ENCODE measurements at places on chromosomes 6 and 20. TPM values are rescaled to one million over a fixed set of nuclear protein-coding genes. Genes with fewer than 3 reads are reported as not detected.
A peak's percentile ranks its signal among the peaks of the same experiment; 100 is the strongest.

- no peak for DNase-seq
These were observed 150.4 kb downstream of the ZDHHC14 start for GRCh38 chr6:157531169-157531985.

DNA sequence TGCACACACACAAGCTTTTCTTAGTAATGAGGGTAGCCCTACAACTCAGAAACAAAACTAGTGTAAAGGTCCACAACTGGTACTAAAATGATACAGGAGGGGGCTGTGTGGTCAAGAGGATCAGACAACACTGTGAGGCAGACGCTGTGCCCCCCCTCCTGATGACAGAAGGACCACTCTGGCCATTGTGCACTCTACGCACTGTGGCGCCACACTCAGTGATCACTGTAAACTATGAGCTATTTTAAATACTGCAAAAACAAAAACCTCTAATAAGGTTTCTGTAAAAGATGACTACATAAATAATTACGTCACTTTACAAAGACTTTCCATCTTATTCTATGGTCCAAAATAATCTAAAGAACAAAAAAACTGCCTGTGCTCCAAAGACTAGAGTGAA, 96.1 kb downstream of the SLC23A2 start:
- DNase-seq = no peak

FOXQ1 gene
- not detected for polyA plus RNA-seq

DNA sequence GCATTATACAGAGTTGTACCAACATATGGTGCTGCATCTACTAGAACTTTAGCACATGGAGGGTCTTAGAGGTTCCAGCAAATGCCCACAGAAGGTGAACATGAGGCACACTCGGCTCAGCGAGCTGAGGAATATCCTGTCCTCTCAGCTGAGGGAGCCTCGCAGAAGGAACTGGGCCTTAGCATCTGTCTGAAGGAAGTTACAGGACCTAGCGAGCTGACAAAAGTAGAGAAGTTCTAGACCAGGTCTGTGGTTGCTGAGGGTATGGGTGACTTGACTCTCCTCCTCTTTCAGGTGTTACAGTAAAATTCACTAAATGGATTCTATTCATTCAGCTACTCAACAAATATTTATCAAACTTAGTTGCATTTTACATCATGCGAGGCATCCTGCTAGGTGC, 157.2 kb downstream of the ZDHHC14 start:
- DNase-seq = peak; percentile 67

GJA10 gene
- polyA plus RNA-seq = not detected

CD40 gene
- 215 TPM for polyA plus RNA-seq

DNA sequence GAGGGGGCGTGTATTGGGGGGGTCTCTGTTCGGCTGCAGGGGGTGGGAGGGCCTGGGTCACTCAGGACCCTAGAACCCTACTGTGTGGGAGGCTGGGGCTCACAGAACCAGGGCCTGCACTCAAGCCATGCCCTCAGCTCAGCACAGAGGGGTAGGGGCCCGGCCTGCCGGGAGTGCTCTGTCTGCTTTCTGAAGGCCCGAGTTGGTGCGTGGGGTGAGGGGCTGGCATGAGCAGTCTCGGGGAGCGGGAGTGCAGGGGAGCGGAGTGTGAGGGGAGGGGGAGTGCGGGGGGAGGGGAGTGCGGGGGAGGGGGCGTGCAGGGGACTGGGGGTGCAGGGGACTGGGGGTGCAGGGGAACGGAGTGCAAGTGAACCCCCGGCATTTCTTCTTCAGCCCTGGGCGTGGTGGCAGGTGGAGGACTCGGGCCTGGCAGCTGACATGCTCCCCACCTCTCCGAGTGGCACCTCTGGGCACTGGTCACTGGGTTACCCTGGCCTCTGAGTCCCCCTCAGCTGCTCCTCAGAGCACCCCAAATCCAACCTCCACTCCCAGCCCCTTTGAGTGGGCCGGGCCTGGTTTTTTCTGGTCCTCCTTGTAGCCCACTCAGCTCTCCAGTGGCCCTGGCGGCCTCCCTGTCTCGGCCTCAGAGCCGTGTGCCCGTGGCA, 1.0 kb downstream of the COL20A1 start:
- DNase-seq = no peak

CAGE1 gene
- 0.13 TPM for polyA plus RNA-seq

DNA sequence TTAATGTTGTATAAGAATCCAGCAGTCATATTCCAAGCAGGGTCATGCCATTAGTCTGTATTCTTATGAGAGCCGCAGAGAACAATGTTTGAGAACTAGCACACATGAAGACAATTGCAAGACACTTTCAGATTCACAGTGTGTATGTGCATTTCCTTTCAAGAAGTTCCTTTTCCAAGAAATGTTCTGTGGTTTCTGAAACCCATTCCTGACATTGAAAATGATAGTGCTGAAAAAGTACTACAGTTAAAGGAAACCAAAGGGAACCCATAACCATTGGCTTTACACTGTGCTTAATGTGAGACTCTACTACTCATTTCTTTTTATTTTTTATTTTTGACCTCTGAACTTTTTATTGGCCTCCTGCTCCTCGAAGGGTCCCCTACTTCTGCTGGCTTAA, 4.2 kb upstream of the CALHM6 start:
- DNase-seq = no peak

GRCh38 chr20:50253101-50253500, 62.5 kb downstream of the CEBPB start:
- no peak for DNase-seq

CGAS gene
- polyA plus RNA-seq = 5.1 TPM

STMND1 gene
- polyA plus RNA-seq = not detected

- no peak for DNase-seq
These were observed 42.5 kb downstream of the CD109 start for GRCh38 chr6:73738367-73739028.

DNA sequence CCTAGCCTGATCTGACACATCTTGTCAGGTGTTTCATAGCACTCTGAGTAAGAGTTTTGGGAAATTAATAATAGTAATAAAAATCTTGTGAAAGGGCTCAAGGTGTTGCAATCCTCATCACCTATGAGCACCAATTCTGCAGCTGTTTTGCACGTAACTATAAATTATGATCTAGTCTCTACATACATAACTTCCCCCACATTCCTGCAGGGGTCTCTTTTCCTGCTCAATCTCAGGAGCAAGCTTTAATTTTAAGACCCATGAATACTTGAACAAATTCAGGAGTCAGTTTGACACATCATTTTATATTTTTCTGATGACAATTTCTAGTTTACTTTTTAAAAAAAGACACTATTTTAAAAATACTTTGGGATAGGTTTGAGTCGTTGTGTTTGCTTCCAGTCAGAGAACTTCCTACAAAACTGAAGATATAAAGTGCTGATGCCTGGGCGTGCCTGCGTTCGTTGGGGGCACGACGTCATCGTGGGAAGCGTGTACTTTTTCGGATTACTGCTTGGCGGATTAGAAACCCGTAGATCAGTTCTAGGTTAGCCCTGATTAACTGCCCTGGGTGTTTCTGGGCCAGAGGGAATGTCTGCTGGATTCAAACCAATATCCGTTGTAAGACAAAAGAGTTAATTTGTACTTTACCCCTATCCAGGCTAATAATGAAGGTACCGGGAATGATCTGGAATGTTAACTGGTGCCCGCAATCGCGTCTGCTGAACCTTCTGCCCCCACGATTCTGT, 1.0 kb upstream of the E2F3 start:
- peak; percentile 57 for DNase-seq

DNA sequence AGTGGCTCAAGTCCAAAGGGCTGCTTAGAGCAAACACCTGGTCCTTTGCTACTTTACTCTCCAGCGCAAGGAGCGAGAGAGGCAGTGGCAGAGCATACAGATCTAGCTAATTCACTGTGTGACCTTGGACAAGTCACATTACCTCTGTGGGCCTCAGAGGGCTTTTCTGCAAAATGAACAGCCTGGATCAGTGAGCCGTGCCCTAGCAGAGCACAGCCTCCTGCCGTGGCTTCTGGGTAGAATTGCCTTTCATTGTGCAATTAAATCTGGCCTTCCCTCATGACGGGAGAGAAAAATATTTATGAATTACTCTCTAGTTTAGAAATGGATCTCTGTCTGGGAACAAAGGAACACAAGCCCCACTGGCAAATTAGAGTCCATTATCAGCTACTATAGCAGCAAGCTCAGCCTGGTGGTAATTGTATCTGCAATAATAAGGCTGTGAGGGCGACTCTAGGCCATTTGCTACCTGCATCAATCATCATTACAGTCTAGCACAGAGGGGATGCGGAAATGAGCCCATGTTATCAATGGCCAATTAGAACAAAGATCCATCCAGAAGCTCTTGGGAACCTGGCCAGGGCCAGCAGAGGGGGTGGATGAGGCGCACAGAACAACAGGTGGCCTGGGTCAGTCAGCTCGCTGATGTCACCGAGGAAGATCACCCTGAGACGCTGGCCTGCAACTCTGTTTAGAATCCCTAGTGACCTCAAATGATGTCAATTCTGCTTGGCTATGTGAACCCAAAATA, 114.2 kb upstream of the LY86 start:
- no peak for DNase-seq

- no peak for DNase-seq
These were observed 213.9 kb upstream of the PRDM1 start for GRCh38 chr6:105872249-105872648.

- DNase-seq = no peak
These were observed 18.7 kb downstream of the ADRM1 start for GRCh38 chr20:62321521-62321948.

GSS gene
- polyA plus RNA-seq = 29.7 TPM

- no peak for DNase-seq
These were observed 17.6 kb downstream of the RNF8 start for GRCh38 chr6:37371154-37372083.

DNA sequence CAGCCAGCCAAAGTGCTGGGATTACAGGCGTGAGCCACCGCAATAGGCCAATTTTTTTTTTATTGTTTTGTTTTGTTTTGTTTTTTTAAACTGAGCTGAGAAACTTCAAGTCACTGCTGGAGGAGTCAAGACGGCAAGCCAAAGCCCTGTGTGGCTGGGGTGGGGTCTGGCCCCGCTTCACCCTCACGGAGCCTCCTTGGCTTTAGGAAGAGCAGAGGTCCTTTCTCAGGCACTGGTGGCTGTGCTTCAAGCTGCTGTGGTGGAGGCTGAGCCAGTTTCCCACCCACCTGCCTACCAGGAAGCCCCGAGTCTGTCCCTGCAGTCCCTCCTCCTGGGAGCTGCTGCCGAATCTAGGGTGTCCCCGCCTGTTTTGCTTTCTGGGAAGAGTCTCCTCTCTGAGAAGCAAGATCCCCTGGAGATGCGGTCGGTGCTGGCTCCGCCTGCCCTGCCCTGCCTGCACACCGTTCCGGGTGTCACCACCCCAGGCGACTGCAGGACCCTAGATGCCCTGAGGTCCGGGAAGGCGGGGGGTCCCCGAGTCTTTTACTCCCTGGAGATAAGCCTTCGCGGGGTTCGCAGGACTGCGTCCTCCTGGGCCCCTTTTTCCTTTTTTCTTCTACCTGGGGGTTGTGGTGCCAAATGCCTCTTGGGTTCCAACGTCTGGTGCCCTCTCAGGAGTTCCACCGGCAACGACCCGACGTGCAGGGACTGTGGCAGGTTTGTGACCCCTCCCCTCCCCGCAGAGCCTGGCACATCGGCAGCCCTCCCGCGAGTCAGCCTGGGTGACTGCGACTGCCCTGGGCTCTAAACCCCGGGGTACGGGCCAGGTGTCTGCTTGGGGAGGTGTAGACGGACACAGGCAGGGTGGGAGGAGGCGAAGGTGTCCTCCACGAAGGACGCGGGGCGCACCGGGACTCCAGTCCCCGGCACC, 100.7 kb downstream of the TAF4 start:
- no peak for DNase-seq

DNA sequence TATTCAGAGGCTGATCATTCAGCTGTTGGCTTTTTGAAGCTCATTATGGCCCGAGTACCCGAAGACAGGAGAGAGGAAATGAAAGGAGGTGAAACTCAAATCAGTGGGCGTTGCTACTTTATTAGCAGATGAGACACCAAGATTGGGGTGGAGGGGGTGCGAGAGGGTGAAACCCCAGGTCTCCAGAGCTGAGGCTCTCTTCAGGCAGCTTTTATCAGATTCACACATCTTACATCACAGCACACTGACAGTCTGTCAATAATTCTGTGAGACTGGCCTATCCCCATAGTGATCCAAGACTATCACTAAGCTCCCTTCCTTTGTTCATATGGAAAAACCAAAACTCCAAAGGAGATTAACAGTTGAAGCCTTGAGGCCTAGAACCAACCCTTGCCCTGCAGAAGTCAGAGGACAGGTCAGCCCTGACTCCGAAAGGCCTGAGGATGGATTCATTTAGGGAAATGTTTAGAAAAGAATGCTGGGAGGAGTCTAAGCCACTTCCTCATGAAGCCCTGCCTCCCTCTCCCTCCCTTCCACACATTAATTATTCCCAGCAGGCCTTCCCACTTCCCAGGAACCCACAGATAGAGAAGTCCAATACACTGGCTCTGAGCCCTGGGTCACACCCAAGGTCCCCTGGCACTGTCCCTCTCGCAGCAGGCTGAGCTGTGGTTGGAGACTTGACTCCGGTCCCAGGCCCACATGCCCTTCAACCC, 23.2 kb downstream of the TRERF1 start:
- peak; percentile 26 for DNase-seq

HLA-DPA1 gene
- polyA plus RNA-seq = 559 TPM

DNA sequence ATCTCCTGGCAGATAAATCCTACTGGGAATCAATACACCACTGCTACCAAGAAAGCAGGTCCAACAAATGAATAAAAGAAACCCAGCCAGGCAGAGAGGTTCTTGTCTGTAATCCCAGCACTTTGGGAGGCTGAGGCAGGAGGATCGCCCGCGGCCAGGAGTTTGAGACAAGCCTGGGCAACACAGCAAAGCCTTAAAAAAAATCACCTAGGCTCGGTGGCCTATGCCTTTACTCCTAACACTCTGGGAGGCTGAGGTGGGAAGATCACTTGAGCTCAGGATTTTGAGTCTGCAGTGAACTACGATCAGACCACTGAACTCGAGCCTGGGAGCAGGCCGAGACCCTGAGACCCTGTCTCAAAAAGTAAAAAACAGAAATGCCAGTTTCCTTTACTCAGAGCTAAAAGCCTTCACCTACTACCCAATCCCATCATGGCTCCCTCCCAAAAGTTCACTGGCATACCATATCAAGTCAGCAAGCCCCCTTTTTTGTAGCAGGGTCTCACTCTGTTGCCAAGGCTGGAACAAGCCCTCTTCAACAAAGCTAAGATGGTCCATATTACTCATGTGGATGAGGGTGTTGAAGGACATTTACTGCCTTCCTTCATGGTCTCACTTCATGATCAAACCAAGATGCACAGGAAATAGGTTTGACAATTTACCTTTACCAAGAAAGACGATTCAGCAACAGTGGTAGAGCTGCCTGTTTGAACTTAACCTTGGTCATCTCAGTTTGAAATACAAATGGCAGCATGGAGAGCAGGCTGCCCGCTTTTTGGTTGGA, 5.3 kb downstream of the SNX5 start:
- no peak for DNase-seq

Data from B cell (primary cell).